ENCODE measurements at places on chromosomes 4 and X. TPM values are rescaled to one million over a fixed set of nuclear protein-coding genes. Genes with fewer than 3 reads are reported as not detected.

DNA sequence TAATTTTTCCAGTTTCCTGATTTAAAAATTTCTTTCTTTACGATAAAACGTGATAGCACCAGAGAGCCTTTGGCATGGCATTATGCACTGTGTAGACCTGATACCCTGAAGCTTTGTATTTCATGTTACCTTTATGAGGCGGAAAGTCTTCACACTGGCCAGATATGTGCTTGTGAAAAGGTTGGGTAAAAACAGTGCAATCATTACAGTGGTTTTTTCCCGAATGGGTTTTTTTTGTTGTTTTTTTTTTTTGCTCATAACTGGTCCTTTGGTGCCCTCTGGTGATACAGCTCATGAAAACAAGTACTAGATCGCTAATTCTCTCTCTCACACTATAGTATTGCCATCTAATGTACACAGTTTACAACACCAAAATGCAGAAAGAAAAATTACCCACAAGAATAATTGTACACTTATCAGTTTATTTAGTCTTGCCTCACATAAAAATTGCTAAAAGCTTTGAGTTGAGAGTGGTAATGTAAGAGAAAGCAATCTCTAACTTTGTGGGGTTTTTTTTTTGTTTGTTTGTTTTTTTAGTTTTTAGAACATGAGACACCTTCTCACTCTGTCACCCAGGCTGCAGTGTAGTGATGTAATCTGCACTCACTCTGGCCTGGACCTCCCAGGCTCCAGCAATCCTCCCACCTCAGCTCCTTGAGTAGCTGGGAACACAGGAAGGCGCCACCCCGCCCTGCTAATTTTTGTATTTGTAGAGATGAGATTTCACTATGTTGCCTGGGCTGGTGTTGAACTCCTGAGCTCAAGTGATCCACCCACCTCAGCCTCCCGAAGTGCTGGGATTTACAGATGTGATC is 21.3 kb downstream of the SPCS3 start:
- no peak for DNase-seq
- no peaks in the 10 kb centered on the region for H3K36me3 ChIP-seq
- H3K4me3 ChIP-seq: no peak overlapping the region
- no peaks in the 10 kb centered on the region for H3K27me3 ChIP-seq
- no peaks in the 10 kb centered on the region for H3K4me1 ChIP-seq

GRCh38 chr4:25011135-25011866 is 19.4 kb downstream of the LGI2 start:
- H3K36me3 ChIP-seq: no peaks in the 10 kb centered on the region
- no peaks in the 10 kb centered on the region for H3K27me3 ChIP-seq
- H3K27ac ChIP-seq: no peak overlapping the region
- no peak overlapping the region for H3K4me3 ChIP-seq
- DNase-seq: no peak

- H3K27me3 ChIP-seq: no peaks in the 10 kb centered on the region
- DNase-seq: no peak
- no peaks in the 10 kb centered on the region for H3K36me3 ChIP-seq
- H3K4me1 ChIP-seq: no peaks in the 10 kb centered on the region
- no peak overlapping the region for H3K27ac ChIP-seq
- H3K4me3 ChIP-seq: no peak overlapping the region
These were observed 97.1 kb upstream of the BMPR1B start for GRCh38 chr4:94660614-94661013.

DNA sequence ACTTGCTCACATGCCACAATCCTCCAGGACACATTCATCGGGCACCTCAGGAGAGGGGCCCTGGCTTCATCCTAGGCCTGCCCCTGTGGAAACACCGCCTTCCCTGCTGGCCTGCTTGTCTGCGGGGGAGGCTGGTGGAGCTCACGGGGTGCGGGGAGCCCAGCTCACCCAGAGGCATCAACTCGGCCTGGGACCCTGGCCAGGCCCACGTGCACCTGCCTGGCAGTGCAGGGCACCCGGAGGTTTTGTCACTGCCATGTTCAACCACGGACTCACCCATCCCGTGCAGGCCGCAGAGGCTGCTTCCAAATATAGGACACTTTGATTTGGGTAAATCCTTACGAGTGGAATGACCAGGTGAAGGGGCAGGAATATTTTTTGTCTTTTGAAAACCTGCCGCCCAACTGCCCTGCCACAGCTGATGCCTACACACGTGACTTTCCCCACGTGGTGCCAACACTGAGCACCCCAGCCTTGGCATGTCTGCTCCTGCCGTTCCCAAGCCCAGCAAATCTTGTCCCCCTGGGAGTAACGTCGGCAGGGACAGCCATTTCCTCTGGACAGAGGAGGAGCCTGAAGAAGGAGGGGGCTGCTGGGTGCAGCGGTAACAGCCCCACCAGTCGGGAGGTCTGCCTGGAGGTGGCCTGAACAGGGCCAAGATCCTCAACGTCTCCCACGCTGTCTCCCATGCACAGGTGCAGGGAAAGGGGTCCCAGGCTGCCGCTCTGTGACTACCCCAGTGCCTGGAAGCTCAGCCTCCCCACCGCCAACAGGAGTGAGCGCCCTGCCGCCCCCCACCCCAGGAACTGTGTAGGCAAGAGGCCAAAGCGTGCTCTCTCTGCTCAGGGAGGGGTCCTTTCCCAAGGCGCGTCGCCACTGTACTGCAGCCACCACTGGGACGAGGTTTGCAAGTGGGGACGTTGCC is 8.5 kb downstream of the MXD4 start:
- no peaks in the 10 kb centered on the region for H3K36me3 ChIP-seq
- peaks cover 26% of the 10 kb centered on the region for H3K4me1 ChIP-seq
- peak overlapping the region; percentile 32 for H3K27ac ChIP-seq
- H3K27me3 ChIP-seq: no peaks in the 10 kb centered on the region
- DNase-seq: no peak
- no peak overlapping the region for H3K4me3 ChIP-seq

Gene MAMLD1
- 14.7 TPM for total RNA-seq

Gene NALF2
- 0.59 TPM for total RNA-seq
